NCI-H460 (cell line): ENCODE measurements at places on chromosomes 1 and 21. TPM values are rescaled to one million over a fixed set of nuclear protein-coding genes. Genes with fewer than 3 reads are reported as not detected.

DNA sequence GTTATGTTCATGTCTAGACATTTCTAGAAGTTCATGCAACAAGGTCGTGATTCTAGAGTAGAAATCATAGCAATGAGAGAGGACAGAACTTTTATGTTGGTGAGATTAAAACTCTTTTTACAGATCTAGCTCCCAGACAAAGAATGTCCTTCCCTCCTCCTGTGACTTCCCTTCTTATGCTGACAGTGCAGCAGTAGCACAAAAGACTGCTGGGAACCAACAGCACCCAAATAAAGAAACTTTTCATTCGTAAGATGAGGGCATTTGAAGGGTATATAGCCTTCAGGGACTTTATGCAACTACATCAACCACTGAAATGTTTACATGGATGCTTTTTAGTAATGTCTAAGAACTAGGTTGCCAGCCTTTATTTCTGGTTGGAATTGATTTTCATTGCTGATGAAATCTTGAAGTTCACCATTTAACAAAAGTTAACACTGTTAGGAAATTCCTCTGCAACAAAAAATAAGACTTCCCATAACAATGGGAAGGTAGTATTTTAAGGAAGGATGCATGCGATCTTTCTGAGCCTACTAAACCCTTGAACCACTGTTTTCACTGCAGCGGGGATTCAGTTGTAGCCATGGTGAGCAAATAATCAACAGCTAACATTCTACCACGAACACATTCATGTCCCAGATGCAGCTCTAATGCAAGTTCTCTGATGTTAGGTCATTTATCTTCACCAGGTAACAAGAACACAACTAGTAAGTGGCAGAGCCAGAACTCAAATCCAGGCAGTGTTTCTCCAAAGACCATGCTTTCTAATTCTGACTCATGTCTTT lies 672.8 kb downstream of the PTPRC start:
- no peak for DNase-seq

COL9A2 gene
- total RNA-seq, result 0.50 and 0.61 TPM in 2 replicates

GRCh38 chr1:30748699-30749401 lies 8.7 kb downstream of the LAPTM5 start:
- no peak for DNase-seq

GRCh38 chr1:46646844-46647243 lies 21.3 kb downstream of the ATPAF1 start:
- DNase-seq, result no peak

TEDDM1 gene
- total RNA-seq, result not detected in 2 replicates

DNA sequence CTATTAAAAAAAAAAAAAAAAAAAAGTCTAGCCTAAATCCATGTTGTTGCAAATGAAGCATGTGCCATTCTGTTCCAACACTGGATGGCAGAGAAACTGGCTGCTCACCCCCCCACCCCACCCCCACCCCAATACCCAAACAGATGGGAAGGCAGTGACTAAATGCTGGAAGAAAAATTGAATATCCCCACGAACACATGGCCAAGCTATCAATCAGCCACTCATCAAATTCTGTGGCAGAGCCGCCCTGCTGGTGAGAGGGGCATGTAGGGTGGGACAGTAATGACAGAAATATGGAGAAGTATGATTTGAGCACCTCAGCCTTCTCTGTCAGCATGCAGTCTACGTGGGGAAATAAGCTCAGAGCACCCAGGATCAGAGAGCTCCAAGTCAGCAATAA lies 34.1 kb downstream of the OPTC start:
- no peak for DNase-seq

NOS1AP gene
- 0.02 TPM in 1 of 2 replicates, not detected in the other for total RNA-seq

GRCh38 chr21:46189213-46189958 lies 5.1 kb upstream of the SPATC1L start:
- DNase-seq, result no peak

GRCh38 chr1:93661829-93662474 lies 19.7 kb downstream of the BCAR3 start:
- peak; percentile 71 for DNase-seq

GRCh38 chr21:33861125-33861524 lies 54.5 kb downstream of the ATP5PO start:
- no peak for DNase-seq

- DNase-seq, result no peak
These were observed 11.7 kb downstream of the SLC19A1 start for GRCh38 chr21:45530423-45531113.

NTRK1 gene
- total RNA-seq, result 5.5 and 6.0 TPM in 2 replicates

DNA sequence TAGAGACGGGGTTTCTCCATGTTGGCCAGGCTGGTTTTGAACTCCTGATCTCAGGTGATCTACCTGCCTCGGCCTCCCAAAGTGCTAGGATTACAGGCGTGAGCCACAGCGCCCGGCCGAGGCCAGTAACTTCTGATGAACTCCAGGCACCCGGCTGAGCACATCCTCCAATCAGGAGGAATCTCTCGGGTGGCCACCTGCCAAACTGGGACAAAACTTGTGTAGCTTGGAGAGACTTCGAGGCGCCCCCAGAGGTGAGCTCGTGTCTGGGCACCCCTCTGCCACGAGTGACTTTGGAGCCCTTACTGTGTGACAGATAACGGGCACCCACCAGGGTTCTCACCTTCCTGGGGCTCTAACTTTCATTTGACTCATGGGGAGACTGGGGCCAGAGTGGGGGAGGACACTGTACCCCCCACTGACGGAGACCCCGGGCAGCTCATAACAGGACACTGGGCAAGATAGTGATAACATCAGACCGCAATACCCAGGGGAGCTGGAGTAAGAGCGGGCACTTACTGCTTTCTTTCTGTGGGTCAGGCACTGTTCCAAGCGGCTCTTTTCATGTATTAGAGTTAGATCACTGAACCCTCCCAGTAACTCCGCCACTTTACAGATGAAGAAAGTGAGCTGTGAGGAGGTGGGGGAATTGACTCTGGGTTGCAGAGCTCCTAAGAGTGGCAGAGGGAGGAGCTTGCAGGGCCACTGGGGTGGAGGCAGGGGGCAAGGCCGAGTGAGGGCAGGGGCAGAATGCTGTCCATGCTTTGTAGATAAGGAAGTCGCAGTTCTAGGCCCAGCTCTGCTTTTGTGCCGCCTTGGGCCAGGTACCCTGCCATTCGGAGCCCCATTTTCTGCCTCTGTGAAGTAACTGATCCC lies 1.9 kb upstream of the PADI2 start:
- DNase-seq, result no peak

SPRR3 gene
- total RNA-seq, result not detected in 2 replicates

- DNase-seq, result no peak
These were observed 14.3 kb downstream of the ADAMTSL4 start for GRCh38 chr1:150563340-150564038.

- peak; percentile 65 for DNase-seq
These were observed 5.4 kb upstream of the TDRD5 start for GRCh38 chr1:179586107-179586823.

DNA sequence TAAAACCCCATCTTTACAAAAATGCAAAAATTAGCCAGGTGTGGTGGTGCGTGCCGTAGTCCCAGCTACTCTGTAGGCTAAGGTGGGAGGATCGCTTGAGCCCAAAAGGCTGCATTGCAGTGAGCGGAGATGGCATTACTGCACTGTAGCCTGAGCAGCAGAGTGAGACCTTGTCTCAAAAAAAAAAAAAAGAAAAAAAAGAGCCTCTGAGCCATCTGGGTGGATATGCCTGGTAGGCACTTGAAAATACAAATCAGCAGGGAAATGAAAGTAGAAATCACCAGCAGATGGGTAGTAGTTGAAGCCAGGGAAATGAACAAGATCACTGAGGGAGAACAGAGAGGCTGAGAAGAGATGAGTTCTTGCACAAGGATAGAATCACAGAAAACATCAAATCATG lies 131.0 kb upstream of the HMCN1 start:
- DNase-seq, result no peak

DNA sequence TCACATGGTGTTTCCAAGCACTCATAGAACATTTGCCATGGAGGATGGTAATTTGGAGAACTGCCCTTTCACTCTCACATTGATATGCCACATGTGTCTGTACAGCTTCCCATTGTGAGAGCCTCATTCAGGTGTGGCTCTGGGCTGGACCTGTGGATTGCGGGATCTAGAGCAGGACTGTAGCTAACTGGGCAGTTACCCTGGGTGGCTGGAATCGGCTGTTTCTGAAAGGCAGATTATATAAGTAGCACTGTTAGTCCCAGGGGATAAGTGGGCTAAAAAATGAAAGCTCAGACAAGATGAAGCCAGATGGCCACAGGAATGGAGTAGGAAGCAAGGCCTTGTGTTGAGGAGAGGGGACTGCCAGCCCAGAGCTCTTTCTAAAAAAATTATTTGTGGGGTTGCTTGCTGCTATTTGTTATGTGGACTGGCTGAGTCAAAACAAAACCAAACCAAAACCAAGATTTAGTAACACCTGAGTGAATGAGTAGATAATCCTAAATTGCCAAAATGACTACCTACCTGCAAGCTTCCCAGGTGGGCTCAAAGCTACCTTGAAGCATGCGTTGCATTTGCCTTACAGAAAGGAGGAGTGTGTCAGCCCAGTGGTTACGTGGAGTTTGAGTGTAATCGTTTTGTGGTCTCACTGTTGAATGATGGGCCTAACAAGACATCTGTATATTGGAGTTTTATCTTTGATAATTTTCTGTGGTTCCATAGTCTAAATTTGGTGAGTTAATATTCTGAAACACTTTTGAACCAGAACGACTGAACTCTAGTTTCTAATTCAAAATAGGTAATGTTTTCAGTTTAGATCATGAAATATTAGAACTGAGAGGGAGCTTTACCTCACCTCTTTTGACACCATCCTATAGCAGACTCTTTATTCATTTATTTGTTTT lies 58.0 kb downstream of the SDCCAG8 start:
- no peak for DNase-seq

LAMC1 gene
- 540 and 549 TPM in 2 replicates for total RNA-seq

FOXJ3 gene
- 24.0 and 30.0 TPM in 2 replicates for total RNA-seq

GRCh38 chr1:224632921-224633321 lies 16.8 kb downstream of the CNIH3 start:
- no peak for DNase-seq

DNA sequence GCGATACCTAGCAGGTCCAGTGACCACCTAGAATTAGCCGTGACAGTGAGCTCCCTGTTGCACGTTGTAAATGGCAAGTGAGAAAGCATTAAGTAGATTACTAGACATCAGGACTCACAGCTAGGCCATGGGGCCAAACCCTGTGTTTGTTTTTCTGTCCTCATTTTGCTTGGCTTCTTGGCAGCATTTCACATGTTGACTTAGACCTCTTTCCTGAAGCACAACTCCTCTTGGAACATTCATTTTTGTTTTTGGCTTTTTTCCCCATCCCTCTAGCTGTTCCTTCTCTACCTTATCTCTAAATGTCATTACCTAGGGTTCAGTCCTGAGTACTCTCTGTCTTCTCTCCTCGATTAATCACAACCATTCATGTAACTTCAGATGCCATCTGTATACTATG lies 16.9 kb upstream of the PTPN14 start:
- DNase-seq, result no peak

- DNase-seq, result no peak
These were observed 10.3 kb upstream of the ACTL8 start for GRCh38 chr1:17744666-17745478.
